Activated T-helper 2 cell treated with anti-CD3 and anti-CD28 coated beads, Interferon-gamma antibody, Interleukin-2, Interleukin-4, amounts not matched to agents 10 μg/mL and 5 μg/mL and 100 μg/mL, durations not matched to agents 14 hours and 24 hours and 36 hours (primary cell): ENCODE measurements at places on chromosomes 12 and 14. TPM values are rescaled to one million over a fixed set of nuclear protein-coding genes. Genes with fewer than 3 reads are reported as not detected.

DNA sequence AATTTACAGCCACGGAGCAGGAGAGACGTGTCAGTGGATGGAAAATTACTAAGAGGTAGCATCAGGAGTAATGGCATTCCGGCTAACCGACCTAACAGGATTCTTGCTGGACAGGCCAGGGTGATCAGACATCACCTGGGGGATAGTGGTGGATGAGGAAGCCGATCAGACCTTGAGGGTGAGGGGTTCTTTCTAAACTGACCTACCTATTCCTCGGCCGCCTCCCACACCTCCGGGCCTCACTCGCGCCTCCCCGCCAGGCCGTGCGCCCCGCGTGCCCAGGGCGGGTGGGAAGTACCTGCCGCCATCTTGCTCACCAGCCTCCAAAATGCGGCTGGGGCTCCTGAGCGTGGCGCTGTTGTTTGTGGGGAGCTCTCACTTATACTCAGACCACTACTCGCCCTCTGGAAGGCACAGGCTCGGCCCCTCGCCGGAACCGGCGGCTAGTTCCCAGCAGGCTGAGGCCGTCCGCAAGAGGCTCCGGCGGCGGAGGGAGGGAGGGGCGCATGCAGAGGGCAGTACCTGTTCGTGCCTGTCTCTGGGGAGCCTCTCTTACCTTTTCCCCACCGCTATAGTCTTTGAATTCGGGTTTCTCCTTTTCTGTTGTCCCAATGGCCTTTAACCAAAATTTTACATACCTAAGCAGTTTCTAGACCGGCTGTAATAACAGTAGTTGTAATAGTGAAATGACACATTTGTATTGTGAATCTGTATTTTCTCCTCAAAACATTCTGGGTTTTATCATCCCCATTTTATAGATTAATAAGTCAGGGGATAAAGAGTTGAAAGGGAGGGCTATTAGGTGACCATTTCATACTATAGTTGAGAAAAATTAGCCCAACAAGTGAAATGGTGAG lies at the start of gene TMPRSS12:
Gene TMPRSS12 (plus strand): TSS at position 290 of the 857 bp plus-strand sequence. CDS start 39 bp downstream, at position 329.
- DNase-seq, result no peak

GRCh38 chr12:95574799-95575452 lies 23.6 kb upstream of the USP44 start:
- DNase-seq, result no peak

DNA sequence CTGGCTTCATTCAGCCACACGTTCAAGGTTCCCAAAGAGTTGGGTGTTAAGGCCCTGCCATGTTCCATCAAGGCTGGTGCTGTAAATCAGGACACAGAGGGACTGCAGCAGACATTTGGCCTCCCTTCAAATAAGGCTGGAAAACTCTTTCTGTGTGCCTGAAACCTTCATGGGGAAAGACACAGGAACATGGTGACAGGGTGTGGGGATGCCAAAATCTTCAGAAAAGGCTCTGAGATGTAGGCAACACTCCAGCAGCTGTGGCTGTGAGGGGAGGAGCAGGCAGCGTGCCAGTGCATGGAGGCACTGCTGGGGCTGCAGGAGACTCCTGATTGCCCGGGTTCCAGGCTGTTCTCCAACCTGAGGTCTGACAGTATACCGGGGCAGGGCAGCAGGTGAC lies 15.0 kb downstream of the POMT2 start:
- DNase-seq, result no peak

The PPP4R4 gene
- total RNA-seq, result 1.2 and 1.8 TPM in 2 replicates

GRCh38 chr12:104056419-104056972 lies 6.5 kb upstream of the GLT8D2 start:
- no peak for DNase-seq

- no peak for DNase-seq
Observed at GRCh38 chr12:129984106-129984505, 80.3 kb upstream of the TMEM132D start.

The RABGGTA gene
- total RNA-seq, result 33.9 and 38.4 TPM in 2 replicates

DNA sequence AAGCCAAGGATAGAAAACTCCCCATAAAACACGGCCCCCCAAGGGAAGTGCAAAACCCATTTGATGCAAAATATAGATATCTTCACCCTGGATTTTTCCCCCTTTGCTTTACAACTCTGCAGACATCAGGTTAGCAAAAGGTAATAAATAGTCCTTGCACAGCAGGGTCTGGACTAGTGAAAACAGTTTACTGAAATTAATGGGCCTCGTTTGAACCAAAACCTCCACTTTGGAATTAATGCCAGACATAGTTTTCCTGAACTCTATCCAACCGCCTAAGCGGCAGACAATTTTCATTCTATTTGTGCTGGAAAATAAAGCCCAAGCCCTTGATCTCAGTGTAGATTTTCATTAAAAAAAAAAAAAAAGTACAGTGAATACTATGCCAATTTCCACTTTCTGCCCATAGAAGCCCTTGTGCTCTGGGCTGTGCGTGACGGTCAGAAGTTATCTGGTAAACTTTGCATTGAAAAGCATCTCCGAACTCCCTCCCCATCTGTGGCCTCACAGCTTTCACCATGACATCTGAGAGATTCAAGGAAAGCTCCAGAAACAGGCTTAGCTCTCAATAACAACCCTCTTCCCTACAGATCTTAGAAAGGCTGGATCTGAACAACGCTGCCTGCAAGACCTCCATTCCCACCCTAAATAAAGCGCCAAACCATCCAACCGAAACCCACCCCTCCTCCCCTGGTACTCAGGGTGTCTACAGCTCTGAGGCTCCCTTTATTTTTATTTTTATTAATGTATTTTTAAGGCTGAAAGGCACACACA lies 11.0 kb upstream of the IRF2BPL start:
- no peak for DNase-seq
